Stimulated activated CD4-positive, alpha-beta T cell treated with anti-CD3 and anti-CD28 coated beads, Interleukin-4, amount 100 ng/mL, for 1 hour (primary cell): ENCODE measurements at places on chromosomes 6 and 20.

DNA sequence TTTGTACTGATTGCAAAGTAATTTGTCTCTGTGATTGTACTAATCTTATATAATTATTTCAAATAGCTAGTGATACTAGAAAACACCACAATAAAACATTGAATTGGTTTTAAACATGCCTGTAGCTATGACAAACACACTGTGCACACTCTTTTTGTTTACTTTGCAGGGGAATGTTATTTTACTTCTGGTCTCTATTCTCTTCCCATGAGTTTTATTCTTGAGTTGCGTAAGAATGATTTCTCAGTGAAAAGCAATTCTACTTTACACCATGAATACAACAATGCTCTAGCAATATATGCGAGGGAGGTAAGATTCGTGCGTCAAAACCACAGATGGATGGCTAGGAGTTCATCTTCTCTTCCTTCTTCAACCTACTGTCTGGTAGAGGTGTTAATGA lies 68.4 kb upstream of the PHACTR1 start:
- no peak for DNase-seq

GRCh38 chr6:53587291-53587690 lies 42.4 kb upstream of the GCLC start:
- no peak for DNase-seq

DNA sequence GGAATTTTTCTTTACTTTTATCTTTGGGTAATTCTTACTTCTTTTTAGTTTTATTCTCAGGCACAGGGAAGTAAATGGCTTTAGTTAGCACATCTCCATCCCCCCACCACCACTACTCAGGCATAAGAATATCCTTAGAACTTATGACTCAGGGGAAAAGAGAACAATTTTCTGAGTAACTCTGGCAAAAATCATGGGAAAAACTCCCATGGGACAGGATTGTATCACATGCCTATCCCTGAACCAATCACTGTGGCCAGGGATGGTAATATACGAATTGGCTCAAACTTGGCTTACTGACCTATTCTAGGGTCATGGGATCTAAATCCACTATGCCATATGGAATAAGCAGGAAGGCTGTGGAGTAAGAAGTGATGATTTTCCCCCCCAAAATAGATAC lies 339.1 kb downstream of the BTBD3 start:
- no peak for DNase-seq

DNA sequence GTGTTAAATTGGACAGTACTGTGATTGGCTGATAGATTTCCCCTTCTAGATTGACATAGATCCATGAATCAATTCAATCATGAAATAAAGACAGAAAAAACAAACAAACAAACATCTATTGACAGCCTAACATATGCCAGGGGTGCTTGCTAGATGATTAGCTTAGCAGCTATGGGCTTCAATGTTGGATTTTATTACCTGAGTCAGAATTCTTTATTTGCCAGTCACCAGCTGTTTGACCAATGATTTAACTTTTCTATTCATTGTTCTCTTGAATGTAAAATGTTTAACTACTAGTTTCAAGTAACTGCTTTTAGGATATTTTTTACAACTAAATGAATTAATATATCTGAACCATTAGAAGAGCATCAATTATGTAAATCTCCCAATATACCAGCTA lies 901.3 kb upstream of the CITED2 start:
- no peak for DNase-seq

DNA sequence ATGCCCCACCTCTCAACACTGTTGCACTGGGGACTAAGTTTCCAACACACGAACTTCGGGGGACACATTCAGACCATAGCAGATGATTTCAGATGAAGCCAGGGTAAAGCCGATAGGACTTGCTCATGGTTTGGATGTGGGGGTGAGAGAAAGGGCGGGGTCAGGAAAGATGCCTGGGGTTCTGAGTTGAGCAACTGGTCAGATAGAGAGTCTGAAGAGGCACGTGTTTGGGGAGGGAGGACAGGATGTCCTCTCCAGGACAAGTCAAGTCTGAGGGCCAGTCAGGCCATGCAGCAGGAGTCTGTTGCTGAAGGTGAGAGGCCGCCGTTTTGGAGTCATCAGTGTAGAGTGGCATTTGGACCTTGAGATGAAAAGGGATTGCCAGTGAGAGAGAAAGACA lies 197.9 kb upstream of the SNX9 start:
- DNase-seq, result no peak

DNA sequence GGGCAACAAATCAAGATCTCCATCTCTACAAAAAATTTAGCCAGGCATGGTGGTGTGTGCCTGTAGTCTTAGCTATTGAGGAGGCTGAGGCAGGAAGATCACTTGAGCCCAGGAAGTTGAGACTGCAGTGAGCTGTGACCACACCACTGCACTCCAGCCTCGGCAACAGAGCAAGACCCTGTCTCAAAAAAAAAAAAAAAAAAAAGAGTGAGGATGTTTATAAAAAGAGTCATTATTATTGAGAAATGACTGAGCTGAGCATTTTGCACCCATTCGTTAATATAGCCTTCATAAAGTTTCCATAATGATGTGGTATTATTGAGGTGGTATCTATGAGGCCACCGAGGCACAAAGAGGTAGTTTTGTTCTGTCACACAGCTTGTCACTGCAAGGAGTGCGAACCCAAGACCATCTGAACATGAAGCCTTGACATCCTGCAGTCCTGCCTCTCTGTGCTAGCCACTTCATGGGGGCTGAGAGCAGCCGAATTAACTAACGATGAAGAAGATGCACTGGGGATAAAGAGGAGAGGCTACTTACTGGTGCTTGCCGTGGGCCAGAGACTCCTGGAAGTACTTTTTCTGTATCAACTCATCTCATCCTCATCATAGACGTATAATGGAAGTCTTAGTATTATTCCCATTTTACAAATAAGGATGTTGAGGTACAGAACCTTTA lies 175.5 kb downstream of the BCAS1 start:
- no peak for DNase-seq

GRCh38 chr6:108707328-108707976 lies 140.8 kb upstream of the ARMC2 start:
- DNase-seq, result no peak

DNA sequence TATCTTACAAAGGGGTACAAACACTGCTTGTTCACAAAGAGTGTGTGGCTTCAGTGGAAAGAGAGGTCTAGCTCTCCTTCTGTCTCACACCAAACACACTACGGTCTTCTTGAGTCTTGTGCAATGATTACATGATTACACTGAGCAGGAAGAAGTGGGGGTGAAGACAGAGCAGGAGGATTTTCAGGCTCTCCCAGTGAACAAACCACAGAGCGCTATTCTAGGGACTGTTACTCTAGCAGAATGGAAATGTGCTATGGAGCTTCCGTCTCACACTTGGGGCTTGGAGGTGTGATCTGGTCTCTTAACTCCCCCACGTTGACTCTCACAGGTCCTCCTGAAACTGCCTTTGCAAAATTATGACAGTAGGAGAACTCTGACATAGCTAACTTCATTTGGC lies 203.4 kb downstream of the MYLK4 start:
- no peak for DNase-seq

DNA sequence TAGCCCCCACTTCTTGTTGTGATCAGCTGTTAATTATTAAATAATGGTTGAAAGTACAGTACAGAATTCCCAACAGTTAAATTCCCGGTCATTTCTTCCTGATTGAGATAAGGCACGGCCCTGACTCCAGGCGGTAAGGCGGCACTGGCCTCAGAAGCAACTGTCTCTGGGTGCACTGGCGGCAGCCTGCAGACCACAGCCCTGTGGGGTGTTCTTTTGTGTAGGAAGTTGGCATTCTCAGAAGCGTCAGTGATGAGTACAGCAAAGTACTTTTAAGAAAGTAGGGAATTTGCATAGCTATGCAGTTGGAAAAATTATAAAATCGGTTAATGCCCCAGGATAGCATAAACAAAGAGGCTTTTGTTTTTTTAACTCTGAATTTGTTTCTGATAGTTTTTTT lies 50.5 kb downstream of the SAMD5 start:
- DNase-seq, result no peak

GRCh38 chr20:382291-383115 lies 1.9 kb downstream of the TRIB3 start:
- no peak for DNase-seq

DNA sequence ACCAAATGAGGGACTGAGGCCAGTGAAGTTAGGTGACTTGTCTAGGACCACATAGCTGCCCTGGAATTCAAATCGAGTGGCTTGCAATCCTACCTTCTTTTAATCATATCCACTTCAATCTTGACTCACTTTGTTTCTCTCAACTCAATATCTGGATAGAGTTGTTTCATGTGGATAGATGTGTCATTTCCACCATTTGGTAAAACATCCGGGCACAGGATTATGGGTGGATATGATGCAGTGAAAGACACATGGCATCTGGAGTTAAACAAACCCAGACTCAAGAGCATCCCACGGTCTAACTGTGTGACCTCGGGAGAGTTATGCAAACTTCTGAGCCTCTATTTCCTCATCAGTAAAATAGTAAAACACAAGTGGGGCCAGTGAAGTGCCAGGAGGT lies 103.6 kb upstream of the CNKSR3 start:
- DNase-seq, result no peak

- DNase-seq, result no peak
Measured at GRCh38 chr20:58000861-58001260, 227.6 kb downstream of the ANKRD60 start.

DNA sequence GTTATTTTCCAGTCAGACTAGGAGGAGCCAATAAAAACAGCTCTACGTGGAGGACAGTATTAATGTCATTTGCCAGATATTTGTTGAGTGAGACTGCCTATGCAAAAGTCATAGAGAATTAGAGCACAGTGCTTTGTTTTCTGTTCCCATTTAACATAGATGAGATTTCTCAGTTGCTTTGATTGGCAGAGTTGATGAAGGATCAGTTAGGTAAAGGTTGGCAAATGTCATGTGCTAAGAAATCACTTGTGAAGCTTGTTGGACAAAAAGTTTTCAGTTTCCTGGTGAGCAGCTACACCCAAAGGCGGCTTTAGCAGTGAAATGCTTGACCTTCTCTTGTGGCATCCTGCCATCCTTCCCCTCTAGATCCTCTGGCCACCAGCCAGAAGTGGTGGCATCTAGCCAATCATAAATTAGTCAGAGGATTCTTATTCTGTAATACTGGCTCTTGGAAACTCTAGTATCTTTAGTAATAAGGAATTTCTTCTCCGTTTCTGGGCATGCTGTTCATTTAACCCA lies 37.0 kb downstream of the BCKDHB start:
- no peak for DNase-seq
